HepG2 (cell line): ENCODE measurements at places on chromosomes 7 and 10.

DNA sequence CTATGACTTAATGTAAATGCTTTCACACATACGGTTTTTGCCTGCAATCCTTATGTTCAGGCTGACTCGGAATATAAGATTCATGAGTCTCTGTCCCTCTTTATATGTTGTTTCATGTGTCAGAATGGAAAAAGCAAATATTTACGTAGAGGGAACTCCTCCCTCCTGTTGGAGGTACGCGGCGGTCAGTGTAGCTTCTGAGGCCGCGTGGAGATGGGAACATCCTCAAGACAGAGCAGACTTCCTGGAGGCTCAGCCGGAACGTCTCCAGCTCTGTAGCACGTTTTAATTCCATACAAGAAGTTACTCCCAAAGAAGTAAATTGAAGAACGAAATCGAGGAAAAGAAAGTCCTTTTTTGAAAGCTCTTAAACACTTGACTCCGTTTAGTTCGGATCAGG, 248.3 kb downstream of the EBF3 start:
- no peak for DNase-seq

DNA sequence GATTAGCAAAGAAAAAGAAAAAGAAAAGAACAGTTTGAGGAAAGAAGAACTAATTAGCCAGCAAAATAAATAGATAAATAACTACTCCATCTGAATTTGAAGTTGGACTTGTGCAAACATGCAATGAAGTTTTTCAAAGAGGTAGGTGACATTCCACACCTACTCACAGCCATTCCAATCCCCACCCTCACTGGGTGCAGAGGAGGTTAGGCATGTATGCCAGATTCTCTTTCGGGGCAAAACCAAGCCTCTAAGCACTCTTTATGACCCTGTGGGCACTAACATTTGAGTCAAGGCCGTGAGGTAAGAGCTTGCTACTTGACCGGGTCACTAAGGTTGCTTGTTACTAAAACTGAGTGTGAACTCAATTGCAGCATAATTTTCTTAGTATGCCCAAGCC, 108.4 kb upstream of the SEMA3A start:
- DNase-seq, result no peak

GRCh38 chr10:131723297-131724168, 177.3 kb upstream of the PPP2R2D start:
- no peak for DNase-seq

DNA sequence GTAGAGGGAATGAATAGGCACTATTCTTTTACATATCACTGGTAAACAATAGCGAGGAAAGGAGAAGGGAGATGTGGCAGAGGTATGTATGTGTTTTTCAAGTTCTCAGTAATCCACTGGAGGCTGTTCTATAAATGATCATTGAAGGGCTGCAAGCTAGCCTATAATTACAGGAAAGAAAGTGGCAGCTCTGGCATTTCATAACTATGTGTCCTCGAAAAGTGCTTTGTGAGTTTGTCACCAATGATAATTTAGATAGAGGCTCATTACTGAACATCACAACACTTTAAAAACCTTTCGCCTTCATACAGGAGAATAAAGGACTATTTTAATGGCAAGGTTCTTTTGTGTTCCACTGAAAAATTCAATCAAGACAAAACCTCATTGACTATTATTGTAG, 235.1 kb downstream of the FOXP2 start:
- DNase-seq, result no peak

DNA sequence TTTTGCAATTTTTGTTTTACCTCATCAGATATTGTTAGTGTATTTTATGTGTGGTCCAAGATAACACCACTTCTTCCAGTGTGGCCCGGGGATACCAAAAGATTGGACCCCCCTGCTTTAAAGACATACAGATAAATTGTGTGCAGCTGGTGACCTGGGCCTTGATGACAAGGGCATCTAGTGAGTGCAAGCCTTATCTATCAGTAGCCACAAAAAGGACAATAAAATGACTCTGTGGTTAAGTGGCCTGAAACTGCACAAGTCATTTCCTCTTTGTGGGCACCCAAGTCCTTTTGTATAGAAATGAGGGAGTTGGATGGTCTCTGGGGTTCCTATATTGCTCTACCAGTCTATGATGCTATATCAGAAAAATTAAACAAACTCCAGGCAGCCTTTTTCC, 98.1 kb downstream of the PARD3 start:
- DNase-seq, result no peak

GRCh38 chr7:14836571-14837189, 65.9 kb downstream of the DGKB start:
- no peak for DNase-seq

DNA sequence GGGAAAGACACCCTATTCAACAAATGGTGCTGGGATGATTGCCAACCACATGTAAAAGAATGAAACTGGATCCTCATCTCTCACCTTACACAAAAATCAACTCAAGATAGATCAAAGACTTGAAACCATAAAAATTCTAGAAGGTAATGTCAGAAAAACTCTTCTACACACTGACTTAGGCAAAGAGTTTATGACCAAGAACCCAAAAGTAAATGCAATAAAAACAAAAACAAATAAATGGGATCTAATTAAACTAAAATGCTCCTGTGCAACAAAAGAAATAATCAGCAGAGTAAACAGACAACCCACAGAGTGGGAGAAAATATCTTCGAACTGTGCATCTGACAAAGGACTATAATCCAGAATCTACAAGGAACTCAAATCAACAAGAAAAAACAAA, 504.2 kb upstream of the MBL2 start:
- DNase-seq, result no peak

DNA sequence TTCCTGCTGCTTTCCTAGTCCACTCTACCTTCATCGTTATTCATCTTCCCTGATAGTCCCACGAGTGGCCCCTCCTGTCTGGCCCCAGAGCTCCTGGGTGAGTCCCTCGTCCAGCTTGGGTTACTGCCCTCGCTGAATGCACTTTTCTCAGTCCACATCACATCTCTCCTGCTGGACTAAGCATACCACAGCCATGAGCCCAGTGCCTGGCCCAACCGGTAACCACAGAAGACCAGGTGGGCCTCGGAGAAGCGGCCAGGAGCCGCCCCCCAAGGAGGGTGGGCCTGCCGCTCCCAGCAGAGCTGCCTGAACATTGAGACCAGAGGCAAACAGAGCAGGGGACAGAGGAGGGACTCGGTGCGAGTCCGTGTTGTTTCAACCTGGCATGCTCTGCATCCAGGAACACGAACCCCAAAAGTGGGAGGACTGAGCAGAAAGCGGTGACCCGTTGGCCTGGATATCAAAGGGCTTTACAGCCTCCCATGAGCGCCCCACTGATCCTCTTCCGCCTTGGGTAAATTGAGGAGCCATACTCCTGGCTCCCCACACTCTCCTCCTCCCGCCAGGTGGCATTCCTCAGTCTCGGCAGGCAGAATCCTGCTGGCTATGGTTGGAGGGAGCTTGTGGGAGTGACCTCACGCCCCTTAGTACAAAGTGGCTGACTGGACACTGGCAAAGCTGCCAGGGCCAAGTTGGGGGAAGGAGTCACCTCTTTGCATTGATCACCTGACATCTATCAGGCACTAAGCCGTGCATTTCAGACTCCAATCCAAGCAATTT, 13.3 kb downstream of the TMEM72 start:
- no peak for DNase-seq

DNA sequence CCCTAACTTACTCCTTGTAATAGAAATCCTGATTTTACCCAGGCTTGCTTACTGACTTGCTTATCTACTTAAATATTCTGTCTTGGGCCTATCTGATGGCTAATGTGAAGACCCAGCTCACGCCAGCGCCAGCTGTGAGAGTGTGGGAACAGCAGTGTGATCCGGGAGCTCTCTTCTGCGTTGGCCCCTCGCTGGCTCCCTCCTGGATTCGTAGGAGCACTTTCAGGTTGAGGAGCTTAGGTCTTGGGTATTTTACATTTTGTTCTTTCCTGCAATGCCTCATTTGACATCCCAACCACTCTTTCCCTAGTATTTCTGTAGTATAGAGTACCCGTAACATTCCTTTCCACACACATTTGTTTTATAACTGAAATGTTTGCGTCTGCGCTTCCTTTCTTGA, 51.7 kb downstream of the CREM start:
- DNase-seq, result no peak

GRCh38 chr10:131636841-131637724, 263.7 kb upstream of the PPP2R2D start:
- DNase-seq, result no peak

GRCh38 chr10:31656851-31657433, 271.7 kb downstream of the ARHGAP12 start:
- DNase-seq, result no peak

- no peak for DNase-seq
These were observed 10.1 kb upstream of the PON1 start for GRCh38 chr7:95334447-95334846.

DNA sequence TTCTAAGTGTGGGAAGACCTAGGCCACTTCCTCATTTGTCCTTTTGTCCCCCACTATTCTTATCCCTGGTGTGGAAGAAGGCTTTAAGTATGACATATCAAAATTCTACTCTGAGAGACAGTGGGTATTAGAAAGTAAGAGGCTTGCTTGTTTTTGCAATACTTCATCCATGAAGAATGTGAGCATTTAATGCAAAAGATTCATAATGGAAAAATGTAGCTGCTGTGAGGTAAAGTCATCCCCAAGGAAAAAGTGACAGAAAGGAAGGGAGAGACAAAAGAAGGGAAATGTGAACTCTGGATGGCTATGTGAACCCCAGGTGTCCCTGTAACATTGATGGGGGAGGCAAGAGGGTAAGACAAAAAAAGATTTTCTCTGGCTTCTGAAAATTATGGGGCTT, 607.5 kb downstream of the SORCS1 start:
- DNase-seq, result no peak

DNA sequence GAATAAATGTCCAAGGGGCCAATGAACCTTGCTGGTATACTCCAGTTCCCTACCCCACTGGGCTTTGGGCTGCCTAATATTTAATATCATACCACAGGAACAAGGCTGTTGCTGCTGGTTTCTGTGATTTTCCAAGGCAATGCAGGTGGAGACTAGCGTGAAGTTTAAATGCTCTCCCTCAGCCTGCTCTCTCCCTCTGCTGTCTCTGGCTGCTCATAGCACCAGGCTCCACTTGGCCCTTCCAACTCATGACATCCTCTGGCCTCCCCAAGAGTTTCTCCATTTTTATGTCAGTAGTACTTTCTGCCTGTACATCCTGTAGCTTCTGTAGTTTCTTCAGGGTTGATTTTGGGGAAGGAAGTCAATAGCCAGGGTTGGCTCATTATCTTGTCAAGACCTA, 103.5 kb downstream of the LHFPL3 start:
- no peak for DNase-seq

GRCh38 chr7:129017264-129017663, 37.6 kb downstream of the TNPO3 start:
- DNase-seq, result no peak

GRCh38 chr10:13634207-13634606, 47.4 kb downstream of the PRPF18 start:
- no peak for DNase-seq

- no peak for DNase-seq
These were observed 19.6 kb downstream of the ARID5B start for GRCh38 chr10:61921143-61921542.

DNA sequence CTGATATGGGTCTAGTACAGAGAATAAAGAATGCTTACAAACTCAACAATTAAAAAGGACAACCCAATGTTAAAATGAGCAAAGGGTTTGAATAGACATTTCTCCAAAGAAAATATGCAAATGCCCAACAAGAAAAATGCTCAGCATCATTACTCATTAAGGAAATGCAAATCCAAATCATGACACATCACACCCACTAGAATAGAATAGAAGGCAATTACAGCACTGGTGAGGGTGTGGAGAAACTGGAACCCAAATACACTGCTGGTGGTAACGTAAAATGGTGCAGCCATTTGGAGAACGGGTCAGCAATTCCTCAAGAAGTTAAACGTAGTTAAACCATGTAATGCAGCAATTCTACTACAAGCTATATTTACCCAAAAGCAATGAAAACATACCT, 53.8 kb downstream of the KDM7A start:
- DNase-seq, result no peak

DNA sequence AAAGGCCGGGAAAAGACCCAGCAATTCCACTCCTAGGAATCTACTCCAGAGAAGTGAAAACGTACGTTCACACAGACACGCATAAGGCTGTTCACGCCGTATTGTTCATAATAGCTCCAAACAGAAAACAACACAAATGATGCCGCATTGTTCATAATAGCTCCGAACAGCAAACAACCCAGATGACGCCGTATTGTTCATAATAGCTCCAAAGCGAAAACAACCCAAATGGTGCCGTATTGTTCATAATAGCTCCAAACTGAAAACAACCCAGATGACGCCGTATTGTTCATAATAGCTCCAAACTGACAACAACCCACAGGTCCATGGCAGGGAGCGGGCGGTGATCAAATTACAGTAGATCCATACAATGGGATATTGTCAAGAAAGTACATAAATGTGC, 85.2 kb upstream of the DNAAF5 start:
- DNase-seq, result no peak

GRCh38 chr7:71712653-71713180, 580.8 kb downstream of the GALNT17 start:
- DNase-seq, result no peak

DNA sequence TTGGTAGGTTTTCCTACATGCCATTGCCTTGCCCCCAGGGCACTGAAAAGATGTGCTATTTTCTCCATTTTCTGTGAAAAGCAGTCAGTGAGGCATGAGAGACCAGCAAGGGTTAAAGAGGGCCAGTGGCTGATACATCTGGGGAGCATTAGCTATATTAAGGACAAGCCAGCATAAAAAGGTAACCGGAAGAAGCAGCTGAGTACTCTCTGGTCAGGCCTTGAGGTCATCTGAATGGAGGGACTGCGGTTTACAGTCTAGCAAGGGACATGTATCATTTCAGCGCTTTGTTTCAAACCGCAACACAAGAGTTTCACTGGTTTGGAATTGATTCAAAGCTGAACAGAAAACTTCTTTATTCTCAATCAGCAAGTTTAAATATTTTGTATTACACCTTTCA, 120.4 kb downstream of the EPDR1 start:
- no peak for DNase-seq

- DNase-seq, result no peak
These were observed 114.3 kb upstream of the NOBOX start for GRCh38 chr7:144517749-144518148.

DNA sequence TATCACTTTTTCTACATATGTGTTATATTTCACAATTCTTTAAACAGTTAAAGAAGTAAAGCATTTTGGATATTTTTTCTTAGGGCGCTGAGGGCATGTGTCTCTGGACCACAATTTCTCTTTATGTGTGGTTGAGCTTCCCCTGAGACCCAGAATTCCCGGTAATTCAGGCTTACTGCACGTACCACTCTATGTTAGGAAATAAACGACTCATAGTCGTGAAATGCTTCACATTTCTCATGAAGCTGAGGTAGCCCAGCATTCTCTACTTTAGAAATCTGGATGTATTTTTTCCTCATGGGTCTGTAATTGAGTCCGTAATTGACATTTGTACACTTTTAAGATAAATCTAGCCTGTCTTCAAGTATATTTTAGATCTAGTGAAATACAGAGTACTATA, 170.6 kb downstream of the FZD1 start:
- DNase-seq, result no peak

- DNase-seq, result no peak
These were observed 37.1 kb downstream of the CAMK2B start for GRCh38 chr7:44288381-44288685.
